ENCODE measurements at places on chromosomes 16 and 17. TPM values are rescaled to one million over a fixed set of nuclear protein-coding genes. Genes with fewer than 3 reads are reported as not detected.

Gene ZNF597
- total RNA-seq, result 1.8 TPM

Gene MYL11
- total RNA-seq, result not detected

Gene C1QL1
- 0.71 TPM for total RNA-seq

Gene KRT12
- total RNA-seq, result not detected

Gene C16orf95
- 1.7 TPM for total RNA-seq

Gene KRT33A
- total RNA-seq, result not detected

Gene CLDN7
- total RNA-seq, result 86.7 TPM

Gene TNFRSF12A
- 319 TPM for total RNA-seq

Gene PPY
- total RNA-seq, result not detected

Gene EME1
- 5.6 TPM for total RNA-seq

Gene HS3ST3A1
- 2.5 TPM for total RNA-seq

Gene RND2
- 0.21 TPM for total RNA-seq

Gene FAM171A2
- total RNA-seq, result 5.6 TPM

Gene EXOC3L1
- 0.99 TPM for total RNA-seq

Gene GPRC5C
- total RNA-seq, result 19.5 TPM

Gene POLR3K
- 11.3 TPM for total RNA-seq

Gene BTBD17
- not detected for total RNA-seq

Gene PHKG2
- total RNA-seq, result 19.8 TPM

Gene CTRB2
- not detected for total RNA-seq

Gene DNAH9
- 0.05 TPM for total RNA-seq

Gene CDK5R1
- 7.7 TPM for total RNA-seq

Gene TSNAXIP1
- 0.07 TPM for total RNA-seq

Gene ZPBP2
- total RNA-seq, result not detected

Gene KRTAP4-6
- total RNA-seq, result not detected

Gene COPZ2
- total RNA-seq, result 3.1 TPM

Gene SYNGR3
- total RNA-seq, result 2.1 TPM

Gene RPL19
- 2,503 TPM for total RNA-seq

Gene GALR2
- total RNA-seq, result 0.14 TPM

Gene ARL2BP
- 67.3 TPM for total RNA-seq

Gene SLFN13
- total RNA-seq, result 4.5 TPM

Gene AXIN2
- total RNA-seq, result not detected

Gene CLEC19A
- not detected for total RNA-seq

Data from airway epithelial cell (primary cell).